Activated effector memory CD4-positive, alpha-beta T cell treated with Interleukin-2 at 50 U/mL for 16 hours (primary cell): ENCODE measurements at places on chromosomes 1 and 21.
A peak's percentile ranks its signal among the peaks of the same experiment; 100 is the strongest.

GRCh38 chr1:51542158-51542953, 23.3 kb upstream of the EPS15 start:
- DNase-seq = no peak

GRCh38 chr21:7952648-7953047, 2568.7 kb upstream of the TPTE start:
- no peak for DNase-seq

GRCh38 chr1:6205849-6206519, at the start of gene RNF207:
RNF207 (plus strand) TSS chr1:6206119; CDS start chr1:6206536, 417 bp downstream.
- peak; percentile 43 for DNase-seq

DNA sequence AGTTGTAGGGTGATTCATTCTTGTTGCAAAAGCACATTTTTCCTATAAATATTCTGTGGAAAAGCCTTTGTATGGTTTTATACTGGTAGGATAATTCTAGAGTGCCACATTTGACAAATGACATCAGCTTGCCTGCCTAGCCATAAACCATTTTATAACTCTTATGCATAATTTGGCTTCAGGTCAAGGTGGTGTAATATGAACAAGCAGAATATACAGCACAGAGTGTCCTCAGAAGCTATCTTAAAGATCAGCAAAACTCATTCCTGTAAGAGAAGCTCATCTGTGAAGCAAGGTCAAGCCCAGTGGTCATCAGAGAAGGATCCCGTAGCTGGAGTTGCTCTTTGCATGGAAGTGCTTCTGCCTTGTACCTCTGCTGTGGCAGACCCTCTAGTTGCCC, 24.0 kb upstream of the C1orf21 start:
- DNase-seq = no peak

GRCh38 chr1:157770442-157771043, 6.4 kb downstream of the FCRL2 start:
- DNase-seq = no peak

GRCh38 chr1:151846062-151846568, 6.5 kb upstream of the C2CD4D start:
- DNase-seq = no peak
